ENCODE measurements at places on chromosomes 4 and X. TPM values are rescaled to one million over a fixed set of nuclear protein-coding genes. Genes with fewer than 3 reads are reported as not detected.

DNA sequence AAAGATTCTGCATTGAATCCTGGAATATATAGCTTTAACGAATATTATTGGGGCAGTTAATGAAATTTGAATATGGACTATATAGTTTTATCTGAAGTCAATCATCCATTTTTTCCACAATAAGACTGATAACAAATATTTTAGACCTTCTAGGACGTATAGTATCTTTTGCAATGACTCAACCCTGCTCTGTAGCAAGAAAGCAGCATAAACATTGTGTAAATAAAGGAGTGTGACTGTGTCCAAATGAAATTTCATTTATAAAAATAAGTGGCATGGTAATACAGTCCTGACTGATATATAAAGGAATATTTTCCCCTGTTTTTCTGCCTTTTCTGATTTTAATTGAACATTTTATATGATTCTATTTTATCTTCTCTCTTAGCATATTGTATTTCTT, 947.7 kb upstream of the SLIT2 start:
- DNase-seq = no peak

DNA sequence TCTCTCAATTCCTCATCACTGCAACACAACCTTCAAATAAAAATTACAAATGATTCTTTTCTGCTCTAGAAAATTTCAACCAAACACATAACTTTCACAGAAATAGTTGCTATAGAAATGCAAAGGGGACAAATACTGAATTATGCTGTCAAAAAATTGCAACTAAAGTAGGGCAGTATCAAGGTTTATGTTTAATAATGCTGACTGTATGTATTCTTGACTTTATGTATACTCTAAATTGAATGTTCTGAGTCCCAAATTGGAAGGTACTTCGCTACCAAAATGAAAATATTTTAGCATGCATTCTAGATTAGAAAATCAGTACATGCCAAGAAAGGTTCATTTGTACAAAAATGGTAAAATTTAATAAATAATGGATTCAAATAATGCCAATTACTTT, 237.3 kb upstream of the TET2 start:
- no peak for DNase-seq

DNA sequence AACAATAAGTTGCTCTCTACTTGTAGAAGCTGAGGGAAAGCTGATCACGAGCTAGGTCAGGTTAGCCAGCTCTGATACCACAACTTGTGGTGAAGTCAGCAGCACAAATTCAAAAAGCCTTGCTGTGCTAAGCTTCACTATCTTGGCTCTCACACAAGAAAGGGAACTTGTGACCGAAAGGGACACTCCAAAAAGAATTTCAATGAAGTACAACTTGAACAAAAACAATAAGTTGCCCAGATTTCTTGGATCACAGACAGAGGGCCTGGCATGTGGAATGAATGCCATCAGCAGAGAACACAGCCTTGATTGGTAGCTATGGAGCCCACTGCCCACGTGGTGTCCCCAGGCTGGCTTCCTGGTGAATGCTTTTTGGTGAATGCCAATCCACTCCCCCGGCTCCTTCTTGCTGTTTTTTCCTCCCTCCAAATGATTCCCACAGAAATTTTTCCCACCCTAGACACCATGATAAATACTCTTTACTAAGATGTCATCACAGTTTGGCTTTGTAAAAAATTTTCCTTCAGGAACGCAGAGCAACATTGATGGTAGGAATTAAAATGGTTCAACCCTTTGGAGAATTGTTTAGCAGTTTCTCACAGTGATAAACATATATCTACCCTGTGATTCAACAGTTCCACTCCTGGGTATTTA, 82.6 kb downstream of the ANXA3 start:
- no peak for DNase-seq

The SSX2B gene
- not detected for total RNA-seq

- no peak for DNase-seq
Observed at GRCh38 chr4:92651536-92651935, 347.8 kb downstream of the GRID2 start.

DNA sequence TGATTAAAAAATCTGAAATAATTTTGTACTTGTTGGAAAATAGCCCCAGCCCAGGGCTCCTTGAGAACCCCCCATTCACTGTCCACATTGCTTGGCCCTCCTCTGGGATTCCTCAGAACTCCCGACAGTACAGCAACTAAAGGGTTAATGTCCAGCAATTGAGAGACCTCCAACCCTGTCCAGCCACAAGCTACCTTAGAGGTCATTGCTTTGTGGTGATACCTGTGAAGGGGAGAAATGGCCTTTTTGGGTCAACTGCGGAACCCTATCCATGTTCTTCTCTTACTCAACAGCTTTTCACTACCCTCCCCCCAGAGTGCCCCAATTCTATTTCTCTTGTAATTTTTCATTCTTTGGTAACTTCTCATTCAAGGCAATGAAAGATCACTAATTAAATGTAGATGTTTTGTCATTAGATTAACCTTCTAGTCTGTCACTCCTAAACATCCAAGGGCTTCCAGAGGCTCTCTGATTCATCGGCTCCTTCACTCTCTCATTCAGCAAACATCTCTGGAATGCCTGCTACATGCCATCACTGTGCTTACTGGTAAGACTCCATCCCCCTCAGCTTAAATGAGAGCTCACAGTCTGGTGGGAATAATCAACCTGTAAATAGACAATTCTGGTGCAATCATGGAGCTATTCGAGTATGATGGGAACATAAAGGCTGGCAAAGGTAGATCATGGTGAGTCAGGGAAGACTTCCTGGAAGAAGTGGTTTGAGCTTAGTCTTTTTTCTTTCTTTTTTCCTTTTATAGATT, 241.4 kb upstream of the PGRMC2 start:
- DNase-seq = no peak

Data from progenitor cell of endocrine pancreas (in vitro differentiated cells).